ENCODE measurements at places on chromosomes 1 and 21.

GRCh38 chr1:107867422-107867821, 97.6 kb downstream of the VAV3 start:
- DNase-seq = no peak

DNA sequence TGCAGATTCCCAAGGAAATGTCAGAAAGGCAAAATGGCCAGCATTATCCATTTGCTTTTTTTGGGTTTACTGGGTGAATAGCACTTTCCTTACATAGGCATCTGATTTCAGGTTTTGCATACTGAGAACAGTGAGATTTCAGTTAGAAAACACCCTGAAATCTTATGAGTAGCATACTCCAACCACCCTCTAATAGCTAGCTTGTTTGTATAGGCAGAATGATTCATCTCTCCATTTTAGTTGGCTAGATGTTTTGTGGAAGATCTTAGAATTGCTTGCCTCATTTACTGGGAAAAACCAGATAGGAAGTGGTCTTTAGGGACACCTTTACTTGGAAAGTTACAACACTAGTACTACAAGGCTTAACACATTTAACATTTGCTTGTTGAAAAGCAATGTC, 10.4 kb downstream of the KYAT3 start:
- DNase-seq = no peak

DNA sequence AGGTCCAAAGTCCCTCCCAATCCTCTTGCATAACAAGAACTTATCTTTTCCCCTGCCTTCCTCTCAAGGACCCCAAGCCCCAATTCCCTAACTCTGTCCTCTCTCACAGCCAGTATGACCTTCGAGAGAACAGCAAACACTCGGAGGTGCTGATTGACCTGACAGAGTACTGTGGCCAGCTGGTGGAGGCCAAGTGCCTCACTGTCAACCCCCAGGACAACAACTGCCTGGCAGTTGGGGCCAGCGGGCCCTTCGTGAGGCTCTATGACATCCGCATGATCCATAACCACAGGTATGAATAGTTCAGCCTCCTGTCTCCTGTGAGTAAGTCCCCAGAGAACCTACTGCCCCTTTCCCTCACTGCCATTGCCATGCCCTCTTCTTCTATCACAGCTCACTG, 29.9 kb upstream of the TMEM222 start:
- no peak for DNase-seq

DNA sequence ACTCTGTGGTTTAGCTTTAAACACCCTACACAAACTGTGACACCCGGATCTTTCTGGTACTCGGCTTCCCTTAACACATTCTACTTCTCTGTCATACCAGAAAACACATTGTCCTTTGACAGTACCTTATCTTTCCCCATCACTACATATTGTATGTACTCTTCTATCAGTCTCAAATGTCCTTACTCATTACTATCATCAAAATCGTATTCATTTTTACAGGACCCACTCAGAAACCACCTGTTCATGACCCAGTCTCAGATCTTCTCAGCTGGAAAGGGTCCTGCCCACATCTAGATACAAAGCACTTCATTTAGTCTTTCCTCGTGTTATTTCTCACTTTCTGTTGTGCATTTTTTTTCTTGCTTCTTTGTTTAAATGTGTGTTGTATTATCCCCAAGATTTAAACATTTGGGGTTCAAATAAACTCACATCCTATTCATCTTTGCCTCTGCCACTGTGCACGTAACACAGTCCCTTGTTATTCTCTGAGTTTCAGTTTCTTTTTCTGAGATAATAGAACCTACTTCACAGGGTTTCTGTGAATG, 27.7 kb downstream of the CD34 start:
- DNase-seq = no peak

DNA sequence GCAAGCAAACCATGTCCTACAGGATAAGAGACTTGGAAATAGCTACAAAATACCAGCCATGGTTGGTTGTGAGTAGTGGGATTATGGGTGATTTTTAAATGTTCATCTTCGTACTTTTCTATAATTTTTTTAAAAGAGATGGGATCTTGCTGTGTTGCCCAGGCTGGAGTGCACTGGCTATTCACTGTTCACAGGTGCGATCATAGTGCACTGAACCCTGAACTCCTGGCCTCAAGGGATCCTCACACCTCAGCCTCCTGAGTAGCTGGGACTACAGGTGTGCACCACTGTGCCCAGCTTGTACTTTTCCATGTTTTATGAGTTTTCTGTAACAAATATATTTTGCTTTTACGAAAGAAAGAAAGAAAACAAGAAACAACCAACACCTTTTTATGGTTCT, 224.2 kb downstream of the FOXD2 start:
- no peak for DNase-seq

DNA sequence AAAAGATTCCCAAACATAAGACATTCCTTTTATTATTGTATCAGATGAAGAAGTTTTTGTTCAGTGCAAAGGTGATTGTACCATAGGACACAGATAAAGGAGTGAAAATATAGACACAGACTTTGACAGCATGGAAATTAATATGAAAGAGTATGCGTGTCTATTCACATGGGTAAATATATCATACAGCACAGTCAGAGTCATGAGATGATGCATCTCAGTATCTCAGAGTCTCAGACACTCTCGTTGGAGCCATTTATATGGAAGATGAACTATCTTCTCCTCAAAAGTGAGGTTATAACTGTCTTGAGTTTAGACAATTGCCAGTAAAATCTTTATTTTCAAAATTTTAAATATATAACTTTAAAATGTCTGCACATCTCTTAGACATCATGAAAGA, 158.4 kb upstream of the C8B start:
- no peak for DNase-seq

DNA sequence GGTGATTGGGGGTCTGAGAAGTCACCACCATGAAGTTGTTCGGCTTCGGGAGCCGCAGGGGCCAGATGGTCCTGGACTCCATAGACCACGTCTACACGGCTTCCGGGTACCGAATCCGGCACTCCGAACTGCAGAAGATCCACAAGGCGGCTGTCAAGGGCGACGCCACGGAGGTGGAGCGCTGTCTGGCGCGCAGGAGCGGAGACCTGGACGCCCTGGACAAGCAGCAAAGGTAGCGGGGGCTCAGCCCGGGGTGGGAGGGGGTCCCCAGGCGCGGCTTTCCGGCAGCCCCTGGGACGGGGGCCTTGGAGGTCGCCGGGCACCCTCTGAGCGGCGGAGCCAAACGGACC, 146.5 kb downstream of the LIPI start:
- no peak for DNase-seq
